ENCODE measurements at places on chromosomes 7 and 10.

GRCh38 chr10:99582255-99582770 is 37.9 kb downstream of the SLC25A28 start:
- DNase-seq = no peak

- DNase-seq = no peak
Observed at GRCh38 chr7:82129091-82129490, 314.5 kb downstream of the CACNA2D1 start.

GRCh38 chr10:31318854-31319601 is at the start of gene ZEB1:
ZEB1 (plus strand) TSS chr10:31319216; CDS start chr10:31319235, 19 bp downstream.
- peak; percentile 96 for DNase-seq

DNA sequence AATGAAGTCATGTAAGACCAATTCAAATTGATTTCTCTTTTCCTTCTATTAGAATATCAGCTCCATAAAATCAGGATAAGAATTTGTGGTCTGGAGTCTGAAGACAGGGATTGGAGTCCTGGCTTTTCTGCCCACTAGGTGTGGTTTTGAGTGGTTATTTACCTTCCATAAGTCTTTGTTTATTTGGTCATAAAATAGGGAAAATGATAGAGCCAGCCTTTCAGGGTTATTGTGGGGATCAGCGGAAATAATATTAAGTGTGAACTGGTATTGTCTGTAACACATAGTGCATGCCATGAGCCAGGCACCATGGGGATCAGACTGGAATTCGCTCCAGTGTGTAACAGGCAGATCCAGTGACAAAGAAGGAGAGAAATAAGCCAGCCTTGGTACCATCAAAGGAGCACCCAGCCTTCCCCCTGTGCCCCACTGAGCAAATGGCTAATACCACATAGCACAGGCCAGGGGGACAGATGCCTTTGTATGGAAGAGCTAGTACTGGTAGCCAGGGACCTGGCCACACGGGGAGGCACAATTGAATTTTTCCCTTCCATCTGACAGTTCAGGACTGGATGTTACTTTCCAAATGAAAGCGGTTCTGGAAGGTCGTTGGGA is 509.7 kb upstream of the PODXL start:
- DNase-seq = no peak

DNA sequence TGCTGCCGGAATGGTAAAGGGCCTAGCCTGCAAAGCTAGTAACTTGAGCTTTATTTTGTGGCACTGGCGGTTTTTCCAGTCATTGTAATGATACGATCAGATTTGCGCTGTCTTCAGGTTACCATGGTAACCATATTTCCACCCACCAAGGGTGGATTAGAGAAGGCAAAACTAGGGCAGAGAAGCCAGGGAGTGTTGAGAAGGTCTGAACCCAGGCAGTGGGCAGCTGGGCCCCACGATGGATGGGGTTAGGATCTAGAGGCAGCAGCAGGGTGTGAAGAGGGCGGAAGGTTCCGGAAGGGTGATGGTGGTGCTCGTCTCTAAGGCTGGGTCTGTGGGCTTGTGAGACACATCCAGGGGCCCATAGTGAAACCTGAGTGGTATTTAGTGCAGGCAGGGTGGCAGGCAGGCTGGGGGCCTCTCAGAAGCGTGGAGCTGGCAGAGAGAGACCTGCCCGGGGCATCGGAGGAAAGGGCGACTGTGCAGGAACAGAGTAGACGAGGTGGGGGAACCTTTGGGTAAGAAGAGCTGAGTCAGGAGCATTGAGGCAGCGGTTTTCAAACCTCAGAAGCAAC is 87.9 kb upstream of the GTF2I start:
- no peak for DNase-seq

DNA sequence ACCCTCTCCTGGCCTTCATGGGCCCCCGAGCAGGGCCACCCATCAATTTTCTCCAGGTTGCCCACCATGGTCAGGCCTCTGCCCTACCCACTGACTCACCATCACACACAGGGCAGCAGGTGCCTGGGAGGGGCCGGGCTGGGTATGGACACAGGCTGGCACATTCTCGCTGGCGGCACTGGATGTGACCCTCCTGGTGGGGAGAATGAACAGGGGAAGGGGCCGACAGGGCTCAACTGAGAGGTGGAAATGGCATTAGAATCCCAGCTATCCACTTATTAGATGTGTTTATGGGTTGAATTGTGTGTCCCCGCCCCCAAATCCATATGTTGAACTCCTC is 16.4 kb downstream of the KCP start:
- DNase-seq = no peak

GRCh38 chr10:7000061-7000460 is 410.8 kb downstream of the SFMBT2 start:
- DNase-seq = peak; percentile 14

DNA sequence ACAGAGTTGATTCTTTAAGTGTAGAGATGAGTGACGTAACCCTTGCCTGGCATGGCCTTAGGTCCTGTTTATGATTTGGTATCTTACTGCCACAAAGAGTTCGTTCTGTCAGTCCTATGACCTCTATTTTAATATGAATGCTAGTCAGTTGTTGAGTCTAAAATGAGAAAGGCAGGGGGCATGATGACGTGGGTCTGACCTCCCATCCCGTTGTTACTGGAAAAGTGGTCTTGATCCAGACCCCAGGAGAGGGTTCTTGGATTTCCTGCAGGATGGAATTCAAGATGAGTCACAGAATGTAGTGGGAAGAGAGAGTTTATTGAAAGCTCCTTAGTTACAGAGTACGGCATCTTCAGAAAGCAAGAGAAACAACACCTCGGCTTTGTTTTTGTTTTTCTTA is 317.0 kb upstream of the COBL start:
- DNase-seq = peak; percentile 20

DNA sequence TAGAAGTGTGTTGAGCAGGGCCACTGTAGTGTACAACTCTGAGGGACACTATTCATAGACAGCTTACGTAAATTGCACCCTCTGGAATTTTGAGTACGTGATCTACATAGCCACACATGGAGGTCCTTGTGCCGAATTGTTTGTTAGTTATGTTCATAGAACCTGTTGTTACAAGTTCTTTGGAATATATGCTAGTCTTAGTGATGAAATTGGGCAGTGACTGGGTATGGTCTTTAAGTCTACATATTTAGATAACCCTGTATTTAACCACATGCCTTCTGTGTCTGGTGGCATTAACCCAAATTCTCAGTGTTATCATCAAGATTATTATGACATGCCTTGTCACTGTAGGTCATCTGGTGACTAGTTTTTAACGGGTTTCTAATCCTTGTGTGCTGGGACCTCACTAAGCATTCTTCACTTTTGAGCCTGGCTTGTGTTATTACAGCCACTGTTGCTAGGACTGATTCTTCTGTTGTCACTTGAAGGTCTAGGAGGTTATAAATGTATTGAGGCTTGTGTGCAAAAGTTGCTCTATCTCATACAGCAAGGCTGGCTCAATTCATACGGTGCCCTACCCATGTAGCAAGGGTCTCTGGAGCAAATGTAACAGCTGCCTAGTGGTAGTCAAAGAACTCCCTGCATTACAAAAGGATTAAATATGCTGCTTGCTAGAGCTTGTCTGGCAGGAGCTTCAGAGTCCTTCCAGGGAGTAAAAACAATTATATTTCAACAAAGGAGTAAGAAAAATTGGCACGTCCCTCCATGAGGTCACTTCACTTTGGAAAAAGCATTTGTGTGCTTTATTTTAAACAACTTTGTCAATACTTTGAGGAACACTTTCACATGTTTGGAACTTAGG is 65.4 kb downstream of the CDK14 start:
- DNase-seq = peak; percentile 73

DNA sequence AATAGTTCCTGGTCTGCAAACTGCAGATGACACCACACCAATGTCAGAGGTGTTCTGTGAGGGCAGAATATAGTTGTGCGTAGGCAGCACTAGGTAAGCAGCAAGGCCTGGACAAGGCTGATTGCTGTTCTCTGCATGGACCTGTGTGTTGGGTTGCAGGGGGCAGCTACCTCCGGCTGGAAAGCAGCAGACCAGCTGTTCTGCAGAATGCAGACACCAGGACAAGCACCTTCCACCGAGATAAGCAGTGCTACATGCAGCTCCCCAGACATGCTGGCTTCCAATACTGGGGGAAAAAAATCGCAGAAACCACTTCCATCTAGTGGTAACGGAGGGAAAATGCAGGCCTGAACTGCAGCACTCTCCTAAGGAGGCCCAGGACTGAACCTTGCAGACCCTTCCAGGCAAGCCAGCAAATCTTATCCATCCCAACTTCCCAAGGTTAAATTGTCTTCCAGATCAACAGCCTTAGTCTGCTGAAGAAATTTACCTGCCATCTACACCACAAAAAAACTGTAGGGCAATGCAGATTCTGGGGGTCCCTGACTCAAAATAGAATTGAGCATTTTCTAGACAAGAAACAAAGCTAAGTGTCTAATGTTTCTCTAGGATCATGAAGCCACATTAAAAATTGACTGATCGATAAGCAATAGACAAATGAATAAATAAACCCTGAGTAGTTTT is 50.5 kb upstream of the COBL start:
- peak; percentile 18 for DNase-seq

DNA sequence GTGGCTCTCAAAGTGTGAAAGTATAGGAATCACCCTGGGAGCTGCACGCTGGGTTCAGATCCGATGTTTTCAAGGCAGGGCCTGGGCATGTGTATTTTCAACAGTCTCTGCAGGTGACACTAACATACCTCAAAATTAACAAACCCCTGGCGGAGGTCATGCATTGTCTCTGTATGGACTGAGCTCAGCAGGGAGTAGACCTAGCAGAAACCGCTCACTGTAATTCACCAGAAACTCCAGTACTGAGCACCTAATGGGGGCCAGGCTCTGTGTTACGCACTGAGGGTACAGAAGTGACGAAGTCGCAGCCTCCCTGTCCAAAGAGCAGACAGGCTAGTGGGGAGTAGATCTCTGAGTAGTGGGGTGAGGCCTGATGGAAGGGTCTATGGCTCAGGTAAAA is 5.6 kb downstream of the STRA8 start:
- no peak for DNase-seq

GRCh38 chr10:34549001-34549400 is 266.1 kb downstream of the PARD3 start:
- no peak for DNase-seq
